ENCODE measurements at places on chromosomes 1 and 21.

DNA sequence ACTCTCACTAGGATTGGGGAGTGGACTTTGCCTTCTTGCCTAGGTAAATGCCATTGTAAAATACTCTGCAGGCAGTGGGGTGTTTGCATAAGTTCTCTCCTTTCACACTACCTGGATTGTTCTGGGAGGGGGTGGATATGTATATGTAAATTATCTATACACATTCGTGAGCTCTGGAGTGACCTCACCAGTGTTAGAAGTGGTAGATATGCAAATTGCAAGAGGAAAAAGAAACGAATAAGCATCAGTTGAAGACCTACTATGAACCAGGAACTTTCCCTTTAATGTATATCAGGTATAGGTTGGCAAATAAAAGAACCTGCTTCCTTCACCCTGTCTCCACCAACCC, 1.5 kb upstream of the ARHGEF11 start:
- DNase-seq, result no peak

DNA sequence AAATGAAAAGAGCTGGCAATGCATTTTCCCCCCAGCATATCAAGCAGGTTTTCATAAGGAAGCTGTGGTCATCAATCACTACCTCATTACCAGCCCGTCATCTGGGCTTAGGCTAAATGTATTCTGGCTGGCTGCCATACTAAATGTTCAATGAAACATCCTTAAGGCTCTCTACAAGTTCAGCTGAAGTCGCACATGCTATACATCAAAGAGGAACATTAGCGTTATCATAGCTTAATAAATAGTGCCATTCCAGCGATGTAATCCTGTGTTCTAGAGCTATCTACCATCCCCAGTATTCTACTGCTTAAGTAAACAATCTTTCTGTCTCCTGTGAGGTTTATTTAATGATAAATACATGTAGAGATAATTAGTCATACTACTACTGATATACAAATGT, 288.8 kb downstream of the DPYD start:
- peak; percentile 9 for DNase-seq

- no peak for DNase-seq
Measured at GRCh38 chr1:70922196-70922595, 125.4 kb downstream of the PTGER3 start.

DNA sequence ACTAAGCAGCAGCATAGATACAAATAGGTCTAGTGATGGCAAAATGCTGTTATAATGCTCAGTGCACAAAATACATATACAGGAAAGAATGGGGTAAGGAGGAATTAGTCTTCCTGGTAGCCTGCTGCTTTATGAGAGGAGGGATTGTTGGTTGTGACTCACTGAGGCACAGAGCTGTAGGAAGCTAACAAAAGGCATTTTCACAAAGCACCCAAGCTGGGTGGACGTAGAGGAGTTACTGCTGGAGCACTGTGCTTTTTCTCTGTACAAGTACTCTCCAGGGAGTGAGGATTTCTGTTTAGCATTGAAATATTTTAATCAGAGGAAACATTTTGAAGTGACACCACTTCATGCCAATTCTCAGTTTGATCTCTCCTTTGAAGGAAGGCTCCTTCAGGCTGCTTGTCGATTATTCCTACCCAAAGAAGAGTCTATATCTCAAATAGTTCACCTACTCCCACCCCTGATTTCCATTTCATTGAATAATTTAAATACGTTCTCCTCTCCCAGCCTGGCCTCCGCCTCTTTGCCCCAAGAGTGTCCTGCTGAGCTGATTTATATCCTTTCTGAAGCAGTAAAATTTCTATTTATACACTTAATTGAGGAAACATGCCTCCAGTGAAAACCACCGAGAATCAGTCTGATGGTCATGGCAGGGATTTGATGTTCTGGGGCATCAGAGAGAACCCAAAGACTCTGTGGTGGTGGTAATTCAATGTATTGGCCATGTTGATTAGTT, 271.9 kb downstream of the HHAT start:
- no peak for DNase-seq

- no peak for DNase-seq
Measured at GRCh38 chr21:19123525-19123924, 719.9 kb upstream of the TMPRSS15 start.

- peak; percentile 44 for DNase-seq
Measured at GRCh38 chr1:16021681-16022080, at the start of gene CLCNKA. Gene CLCNKA, plus strand, starts transcription at chr1:16022036. Its CDS starts 584 bp downstream, at chr1:16022620.

DNA sequence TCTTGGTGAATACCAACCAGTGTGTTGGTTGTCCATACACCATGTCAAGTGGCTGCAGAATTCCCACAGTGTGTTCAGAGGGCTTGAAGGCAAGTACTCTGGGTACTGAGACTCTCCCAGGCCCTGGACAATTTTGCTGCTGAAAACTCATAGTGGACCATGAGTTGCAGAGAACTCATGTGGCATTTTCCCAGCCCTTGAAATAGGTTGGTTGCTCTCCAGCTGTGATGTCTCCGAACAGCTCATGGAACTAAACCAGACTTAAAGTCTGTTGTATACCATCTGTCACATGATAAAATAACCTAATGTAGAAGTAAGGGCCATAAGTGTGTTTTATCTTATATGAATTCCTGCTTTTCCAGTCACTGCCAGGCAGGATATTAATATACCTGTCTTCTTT, 67.8 kb downstream of the RGS2 start:
- DNase-seq, result no peak

GRCh38 chr1:61699911-61700851, 24.8 kb downstream of the TM2D1 start:
- no peak for DNase-seq

- DNase-seq, result no peak
Measured at GRCh38 chr1:56963667-56964066, 2.1 kb downstream of the C8B start.

DNA sequence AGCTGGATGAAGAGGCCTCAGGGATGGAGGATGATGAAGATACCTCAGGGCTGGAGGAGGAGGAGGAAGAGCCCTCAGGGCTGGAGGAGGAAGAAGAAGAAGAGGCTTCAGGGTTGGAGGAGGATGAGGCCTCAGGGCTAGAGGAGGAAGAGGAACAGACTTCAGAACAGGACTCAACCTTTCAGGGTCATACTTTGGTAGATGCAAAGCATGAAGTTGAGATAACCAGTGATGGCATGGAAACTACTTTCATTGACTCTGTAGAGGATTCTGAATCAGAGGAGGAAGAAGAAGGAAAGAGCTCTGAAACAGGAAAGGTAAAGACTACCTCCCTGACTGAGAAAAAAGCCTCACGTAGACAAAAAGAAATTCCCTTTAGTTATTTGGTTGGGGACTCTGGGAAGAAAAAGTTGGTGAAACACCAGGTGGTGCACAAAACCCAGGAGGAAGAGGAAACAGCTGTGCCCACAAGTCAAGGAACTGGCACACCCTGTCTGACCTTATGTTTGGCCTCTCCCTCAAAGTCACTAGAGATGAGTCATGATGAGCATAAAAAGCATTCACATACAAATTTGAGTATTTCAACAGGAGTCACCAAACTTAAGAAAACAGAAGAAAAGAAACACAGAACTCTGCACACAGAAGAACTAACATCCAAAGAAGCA, 15.4 kb downstream of the L1TD1 start:
- DNase-seq, result no peak

GRCh38 chr1:82299056-82299455, 498.3 kb downstream of the ADGRL2 start:
- no peak for DNase-seq

GRCh38 chr1:25476186-25477097, 45.7 kb downstream of the MACO1 start:
- DNase-seq, result peak; percentile 85

GRCh38 chr21:33025489-33026442, at the start of gene OLIG2:
Gene OLIG2, plus strand, starts transcription at chr21:33025935. Its CDS starts 928 bp downstream, at chr21:33026863.
- DNase-seq, result no peak

DNA sequence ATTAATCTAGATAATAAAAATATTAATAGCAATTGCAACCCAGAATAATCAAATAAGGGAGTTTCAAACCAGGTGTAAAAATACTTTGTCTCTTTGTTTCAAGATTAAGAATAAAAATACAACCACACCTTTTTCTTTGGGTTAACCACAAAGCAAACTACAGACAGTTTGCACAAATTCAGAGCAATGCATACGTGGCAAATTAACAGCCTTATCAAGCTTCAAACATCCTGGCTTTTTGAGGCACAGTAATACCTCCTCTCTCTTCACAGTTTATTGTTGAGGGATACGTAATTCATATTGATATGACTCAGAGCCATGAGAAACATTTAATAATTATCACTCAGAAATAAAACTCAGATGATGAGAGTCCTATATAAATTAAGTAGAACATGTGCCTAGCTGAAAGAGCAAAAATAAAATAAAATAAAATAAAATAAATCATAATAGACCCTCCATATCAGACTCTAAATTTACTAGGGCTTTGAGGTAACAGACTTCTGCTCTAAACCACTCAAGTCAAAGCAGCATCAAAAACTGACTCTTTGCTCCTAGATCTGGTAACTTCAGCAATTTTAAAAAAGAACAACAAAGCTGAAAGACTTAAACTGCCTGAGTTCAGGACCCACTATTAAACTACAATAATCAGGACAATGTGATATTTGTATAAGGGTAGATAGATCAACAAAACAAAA, 11.4 kb downstream of the EDEM3 start:
- DNase-seq, result no peak

DNA sequence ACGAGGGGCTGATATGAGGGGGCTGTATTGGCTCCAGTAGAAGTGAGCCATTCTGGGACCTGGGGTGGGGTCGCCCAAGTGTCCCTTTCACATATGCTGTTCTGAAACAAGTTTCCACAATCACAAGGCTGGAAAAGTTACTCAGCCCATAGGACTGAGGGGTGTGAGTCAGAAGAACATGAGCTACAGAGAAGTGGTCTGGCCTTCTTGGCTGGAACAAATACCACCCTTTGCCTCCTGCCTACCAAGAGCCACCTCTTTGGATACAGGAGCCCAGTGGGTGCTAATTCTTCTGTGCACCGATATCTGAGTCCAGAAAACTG, 42.4 kb downstream of the MEF2D start:
- no peak for DNase-seq

- no peak for DNase-seq
Measured at GRCh38 chr1:2840036-2840809, 38.7 kb upstream of the TTC34 start.

DNA sequence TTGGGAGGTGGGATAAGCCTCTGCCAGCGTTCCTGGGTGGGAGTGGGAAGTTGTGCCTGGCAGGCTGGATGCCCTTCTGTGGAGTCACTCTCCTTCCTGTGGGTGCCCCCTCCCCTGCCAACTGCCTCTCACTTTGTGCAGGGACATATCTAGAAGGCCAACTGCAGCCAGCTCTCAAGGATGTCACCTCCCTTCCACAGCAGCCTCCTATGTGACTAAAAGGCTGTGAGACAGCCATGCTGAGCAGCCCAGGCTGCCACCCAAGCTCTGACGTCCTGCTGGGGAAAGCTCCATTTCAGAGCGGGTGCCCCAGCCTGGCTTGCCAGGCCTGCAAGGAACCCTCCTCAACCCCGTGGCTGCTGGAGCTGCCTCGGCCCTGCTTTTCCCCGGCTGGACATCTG, 19.6 kb upstream of the SLC26A9 start:
- DNase-seq, result no peak

- no peak for DNase-seq
Measured at GRCh38 chr1:63321785-63322113, 618 bp upstream of the FOXD3 start.

GRCh38 chr1:71835442-71835813, 446.9 kb downstream of the NEGR1 start:
- no peak for DNase-seq

DNA sequence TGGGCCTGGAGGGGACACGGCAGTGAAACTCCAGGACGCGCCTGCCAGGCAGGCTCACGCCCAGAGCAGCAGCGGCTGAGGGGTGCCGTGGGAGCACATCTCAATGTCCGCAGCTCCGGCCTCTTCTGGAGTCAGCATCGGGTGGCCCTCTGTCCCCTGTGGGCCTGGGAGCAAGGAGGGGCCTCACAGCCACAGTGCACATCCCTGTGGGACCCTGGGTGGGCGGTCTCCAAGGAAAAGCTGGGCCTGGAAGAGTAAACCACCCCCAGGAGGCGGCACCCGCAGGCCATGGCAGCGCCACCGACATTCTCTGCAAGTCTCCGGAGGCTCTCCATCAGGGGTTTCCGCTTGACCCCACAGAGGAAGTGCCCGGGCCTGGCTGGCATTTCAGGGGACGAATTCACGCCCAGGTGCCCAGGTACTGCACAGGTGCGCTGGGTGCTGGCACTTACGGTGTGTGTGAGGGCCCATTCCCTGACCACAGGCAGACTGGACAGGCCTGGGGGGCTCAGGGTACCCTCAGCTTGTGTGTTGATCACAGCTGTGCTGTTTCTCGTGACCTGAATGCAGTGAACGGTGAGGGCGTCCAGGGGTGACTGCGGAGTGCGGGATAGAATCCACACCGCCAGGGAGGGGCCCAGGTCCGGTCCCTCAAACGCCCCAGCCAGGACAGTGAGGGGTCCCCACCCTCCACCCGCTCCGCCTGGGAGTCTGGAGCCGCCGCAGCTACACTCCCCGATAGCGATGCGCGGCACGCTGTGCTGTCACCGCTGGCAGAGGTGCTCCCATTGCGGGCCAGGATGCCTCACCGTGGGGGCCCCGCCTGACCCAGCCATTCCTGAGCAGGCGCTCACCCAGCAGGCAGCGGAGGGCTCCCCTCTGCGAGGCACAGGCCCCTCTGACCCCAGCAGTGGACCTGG, 16.6 kb upstream of the RNF223 start:
- DNase-seq, result no peak

DNA sequence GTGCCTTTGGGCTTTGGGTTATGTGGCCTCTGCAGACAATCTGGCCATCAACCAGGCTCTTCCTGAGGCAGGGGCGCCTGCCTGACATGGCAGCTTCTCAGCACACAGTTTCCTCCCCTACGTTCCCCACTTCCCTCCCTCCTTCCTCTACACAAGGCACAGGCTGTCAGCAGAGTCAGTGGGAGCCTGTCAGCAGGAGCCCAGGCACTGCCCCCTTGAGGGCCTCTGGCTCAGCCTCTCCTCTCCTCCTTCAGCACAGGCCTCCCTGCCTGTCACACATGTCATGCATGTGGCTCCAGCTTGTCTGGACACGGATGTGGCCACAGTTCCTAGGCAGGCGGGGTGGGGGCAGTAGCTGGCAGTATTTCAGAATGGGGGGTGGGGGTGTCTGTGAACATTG, 52.2 kb upstream of the ARTN start:
- no peak for DNase-seq

- no peak for DNase-seq
Measured at GRCh38 chr1:16276302-16277030, 39.5 kb upstream of the CPLANE2 start.

GRCh38 chr1:242425232-242425631, 99.3 kb downstream of the PLD5 start:
- DNase-seq, result no peak

GRCh38 chr1:11752359-11753088, 9.5 kb upstream of the C1orf167 start:
- no peak for DNase-seq

GRCh38 chr1:231871878-231872277, 245.3 kb downstream of the DISC1 start:
- no peak for DNase-seq

- no peak for DNase-seq
Measured at GRCh38 chr1:29695803-29696202, 459.5 kb downstream of the PTPRU start.

- DNase-seq, result no peak
Measured at GRCh38 chr1:67705735-67706453, 20.9 kb downstream of the GADD45A start.
